Spleen (tissue), 13 donors: ENCODE measurements at places on chromosomes 4 and X. TPM values are rescaled to one million over a fixed set of nuclear protein-coding genes. Genes with fewer than 3 reads are reported as not detected.

The GPR50 gene
- total RNA-seq = not detected

The RTL9 gene
- not detected for total RNA-seq

The RTL5 gene
- 4.5 TPM for total RNA-seq

The MCF2 gene
- total RNA-seq = 1.1 TPM
